ENCODE measurements at places on chromosomes 1 and 21.

- peak; percentile 20 for DNase-seq
Observed at GRCh38 chr1:177913762-177914540, 55.9 kb downstream of the SEC16B start.

DNA sequence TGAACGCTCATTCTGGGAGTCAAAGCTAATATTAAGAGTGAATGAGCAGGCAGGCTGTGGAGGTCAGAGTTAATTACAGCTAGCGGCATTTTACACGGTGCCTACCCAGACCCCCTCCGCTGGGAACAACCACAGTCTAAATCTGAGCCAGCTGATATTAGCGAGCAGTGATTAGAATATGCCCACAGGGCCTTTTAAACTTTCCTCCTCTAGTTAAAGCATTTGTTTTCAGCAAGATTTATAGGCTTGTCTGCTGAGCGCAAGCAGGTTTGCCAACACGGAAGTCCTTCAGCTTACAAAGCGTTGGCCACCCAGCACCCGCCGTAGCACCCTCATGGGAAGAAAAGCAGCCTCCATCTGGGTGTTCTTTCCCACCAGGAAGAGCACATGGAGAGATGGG is 72.1 kb downstream of the LMX1A start:
- no peak for DNase-seq

GRCh38 chr1:39787468-39787867 is 1.2 kb downstream of the BMP8B start:
- DNase-seq, result no peak

DNA sequence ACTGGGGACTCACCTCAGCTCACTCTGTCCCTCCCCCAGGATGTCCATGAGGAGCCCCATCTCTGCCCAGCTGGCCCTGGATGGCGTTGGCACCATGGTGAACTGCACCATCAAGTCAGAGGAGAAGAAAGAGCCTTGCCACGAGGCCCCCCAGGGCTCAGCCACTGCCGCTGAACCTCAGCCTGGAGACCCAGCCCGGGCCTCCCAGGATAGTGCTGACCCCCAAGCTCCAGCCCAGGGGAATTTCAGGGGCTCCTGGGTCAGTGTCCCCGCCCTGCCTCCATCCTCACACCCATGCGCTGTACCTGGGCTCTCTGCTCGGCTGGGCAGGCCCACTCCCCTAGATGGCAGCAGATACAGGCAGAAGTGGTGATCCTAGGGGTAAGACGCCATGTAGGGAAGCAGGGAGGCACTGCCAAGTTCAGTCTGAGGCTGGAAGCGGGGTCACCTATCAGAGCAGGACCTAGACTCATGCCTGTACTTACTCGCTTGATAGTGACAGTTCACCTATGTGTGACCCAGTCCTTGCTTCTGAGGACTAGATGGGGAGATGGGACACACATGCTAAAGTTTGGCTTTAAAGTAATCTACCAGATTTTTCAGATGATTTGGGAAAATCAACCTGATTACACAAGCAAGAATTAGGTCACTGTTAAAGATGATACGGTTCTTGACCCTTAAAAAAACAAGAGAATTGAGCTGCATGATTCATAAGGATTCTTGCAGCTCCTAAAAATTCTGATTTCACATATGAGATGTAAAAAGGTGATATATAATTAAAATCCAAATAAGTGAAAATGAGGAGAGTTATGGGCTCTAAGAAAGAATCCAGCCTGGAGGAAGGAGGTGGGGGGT is 38.7 kb downstream of the ETNK2 start:
- DNase-seq, result peak; percentile 5

- no peak for DNase-seq
Observed at GRCh38 chr1:2999571-2999970, 21.7 kb upstream of the ACTRT2 start.

GRCh38 chr1:116153692-116154031 is 42.5 kb downstream of the MAB21L3 start:
- no peak for DNase-seq

- no peak for DNase-seq
Observed at GRCh38 chr1:210731597-210731996, 402.4 kb downstream of the KCNH1 start.

- no peak for DNase-seq
Observed at GRCh38 chr1:41078616-41079015, 57.1 kb upstream of the SLFNL1 start.

DNA sequence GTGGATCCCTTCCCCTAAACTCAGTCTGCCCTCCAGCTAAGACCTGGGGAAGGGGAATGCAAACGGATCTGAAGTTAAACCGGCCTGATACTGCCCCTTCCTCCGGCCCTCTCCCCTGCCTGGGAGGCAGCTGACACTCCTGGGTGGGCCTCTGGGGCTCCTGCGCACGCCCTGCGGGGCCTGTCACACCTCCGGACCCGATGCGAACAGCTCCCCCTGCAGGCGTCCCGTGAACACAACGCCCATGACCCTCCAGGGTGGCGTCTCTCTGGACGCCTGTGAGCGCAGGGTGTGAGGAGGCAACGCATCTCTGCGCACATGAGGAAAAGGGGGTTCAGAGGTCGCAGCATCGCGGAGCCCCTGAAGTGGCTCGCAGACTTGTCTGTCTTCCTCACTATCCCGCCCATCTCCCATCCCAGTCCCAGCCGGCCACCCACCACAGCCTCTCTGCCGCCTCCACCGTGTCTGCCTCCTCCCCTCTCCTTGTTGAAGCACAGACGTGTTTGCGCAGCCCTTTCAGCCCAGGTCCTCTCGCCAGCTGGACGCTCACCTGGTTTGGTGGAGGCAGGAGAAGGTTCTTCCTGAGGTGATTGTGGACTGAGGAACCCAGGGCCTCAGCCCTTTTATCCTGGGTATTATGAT is 421 bp upstream of the LCE3A start:
- no peak for DNase-seq

DNA sequence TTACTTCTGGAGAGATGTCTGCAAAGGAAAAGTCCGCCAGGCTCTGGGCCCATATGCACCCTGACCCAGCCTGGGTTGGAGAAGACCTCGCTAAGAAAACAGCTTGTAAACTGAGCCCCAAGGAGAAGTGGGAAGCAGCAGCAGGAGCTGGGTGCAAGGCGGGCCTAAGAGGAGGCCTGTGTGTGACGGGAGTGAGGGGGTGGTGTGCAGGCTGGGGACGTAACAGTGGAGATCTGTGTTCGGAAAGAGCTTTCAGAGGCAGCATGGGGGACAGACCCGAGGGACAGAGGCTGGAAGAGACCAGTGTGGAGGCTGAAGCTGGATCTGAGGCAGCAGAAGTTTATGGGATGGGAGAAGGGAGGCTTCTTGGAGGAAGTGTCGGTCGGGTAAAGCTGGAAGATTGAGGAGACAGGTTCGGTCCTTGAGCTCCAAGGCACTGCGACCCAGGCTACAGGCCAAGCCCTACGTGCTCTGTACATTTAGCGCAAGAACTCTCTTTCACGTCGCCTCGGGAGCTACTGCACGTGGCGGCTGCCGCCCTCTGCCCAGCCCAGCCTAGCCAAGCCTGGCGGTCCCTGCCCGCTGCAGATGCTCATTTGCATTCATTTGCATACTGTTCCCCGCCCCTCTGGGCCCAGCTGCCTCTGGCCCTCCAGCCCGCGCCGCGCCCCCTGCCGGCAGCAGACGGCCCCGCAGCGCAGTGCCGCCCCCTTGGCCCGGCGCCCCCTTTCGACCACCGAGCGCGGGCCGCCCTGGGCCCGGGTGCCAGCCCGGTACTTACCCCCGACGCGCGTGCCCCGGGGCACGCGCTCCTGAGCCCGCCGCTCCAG is 6.3 kb downstream of the HPCA start:
- no peak for DNase-seq

- DNase-seq, result no peak
Observed at GRCh38 chr1:53324321-53324720, 3.5 kb downstream of the LRP8 start.

GRCh38 chr21:34675871-34676270 is 7.1 kb downstream of the CLIC6 start:
- DNase-seq, result no peak

- no peak for DNase-seq
Observed at GRCh38 chr1:215479567-215479966, 87.5 kb upstream of the KCTD3 start.

DNA sequence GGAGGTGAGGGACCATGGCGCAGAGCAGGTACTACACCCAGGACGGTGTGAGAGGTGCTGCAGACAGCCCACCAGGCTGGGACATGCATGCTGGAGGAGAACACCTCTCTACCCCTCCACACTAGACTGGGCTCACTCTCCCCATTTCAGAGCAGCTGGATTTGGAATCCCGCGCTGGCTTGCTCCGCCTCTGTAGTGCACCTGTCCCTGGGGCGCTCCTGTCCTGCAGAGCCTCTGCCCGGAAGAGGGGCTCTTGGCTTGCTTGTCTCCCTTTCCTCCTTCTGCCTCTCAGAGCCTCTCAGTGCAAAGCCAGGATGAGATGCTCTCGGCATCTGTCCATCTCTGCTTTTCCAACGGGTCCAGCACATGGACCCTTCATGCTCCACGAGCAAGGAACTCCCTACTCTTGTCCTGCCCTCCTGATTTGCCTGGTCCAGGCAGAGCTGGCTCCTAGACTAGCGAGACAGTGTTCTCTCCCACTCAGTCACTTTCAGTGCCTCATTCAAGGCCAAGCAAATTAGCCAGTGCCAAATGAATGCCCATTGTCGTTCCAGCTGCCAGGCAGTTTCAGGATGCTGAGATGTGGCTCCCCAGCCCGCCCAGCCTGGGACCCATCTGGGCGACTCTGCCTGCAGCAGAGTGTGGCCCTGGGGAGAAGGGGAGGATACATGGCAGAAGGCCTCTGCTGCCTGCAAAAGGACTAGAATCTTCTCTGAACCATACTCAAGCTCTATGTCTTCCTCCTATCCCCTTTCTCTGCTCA is 33.7 kb downstream of the CDCA8 start:
- no peak for DNase-seq

GRCh38 chr1:208303743-208304712 is 59.8 kb upstream of the PLXNA2 start:
- DNase-seq, result no peak

DNA sequence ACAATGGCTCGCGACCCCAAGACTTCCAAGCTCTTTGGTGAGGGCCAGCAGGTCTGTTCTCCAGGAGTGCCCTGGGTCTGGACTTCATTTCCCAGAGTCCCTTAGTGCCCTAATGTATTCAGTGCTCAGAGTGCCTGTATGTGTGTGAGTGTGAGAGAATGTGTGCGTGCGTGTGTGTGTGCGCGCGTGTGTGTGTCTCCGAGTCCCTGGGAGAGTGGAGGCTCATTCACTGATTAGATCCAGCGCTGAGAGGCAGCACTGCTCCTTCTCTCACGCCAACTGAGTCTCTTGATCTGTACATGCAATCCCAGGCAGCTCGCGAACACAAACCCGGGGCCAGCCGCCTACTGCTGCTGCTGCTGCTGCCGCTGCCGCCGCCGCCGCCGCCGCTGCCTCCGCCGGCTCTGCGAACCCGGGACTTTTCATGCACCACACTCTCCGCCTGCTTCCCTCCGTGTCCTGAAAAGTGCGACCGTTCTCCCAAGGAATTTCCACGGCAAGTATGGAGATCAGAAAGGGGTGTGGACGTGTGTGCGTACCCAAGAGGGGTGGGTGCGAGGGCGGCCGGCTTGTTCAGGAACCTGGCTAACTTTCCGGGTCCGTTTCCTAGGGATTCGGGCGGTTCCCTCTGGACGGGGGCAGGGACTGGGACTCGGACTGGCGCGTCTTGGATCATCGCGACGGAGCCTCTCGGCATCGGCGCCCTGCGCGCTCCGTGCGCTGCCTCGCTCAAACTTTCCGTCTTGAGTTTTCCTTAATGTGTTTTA is at the start of gene RNF220:
Gene RNF220 (plus strand): TSS at position 225 of the 767 bp plus-strand sequence.
- DNase-seq, result peak; percentile 30

DNA sequence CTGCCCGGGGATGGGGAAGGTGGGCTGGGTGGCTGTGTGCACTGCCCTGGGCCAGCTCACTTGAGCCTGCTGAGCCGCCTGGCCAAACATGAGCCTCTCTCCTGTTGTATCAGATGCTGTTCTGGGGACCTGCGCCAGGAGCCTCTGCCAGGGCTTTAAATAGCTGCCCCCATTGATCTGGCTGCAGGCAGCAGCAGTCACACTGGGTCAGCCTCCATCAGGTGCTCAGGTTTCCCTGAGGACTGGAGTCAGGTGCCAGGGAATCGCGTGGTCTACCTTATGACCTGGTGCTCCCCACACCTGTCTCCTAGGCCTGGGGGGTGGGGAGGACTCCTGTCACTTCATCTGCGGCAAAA is 700 bp upstream of the CCDC28B start:
- DNase-seq, result no peak

DNA sequence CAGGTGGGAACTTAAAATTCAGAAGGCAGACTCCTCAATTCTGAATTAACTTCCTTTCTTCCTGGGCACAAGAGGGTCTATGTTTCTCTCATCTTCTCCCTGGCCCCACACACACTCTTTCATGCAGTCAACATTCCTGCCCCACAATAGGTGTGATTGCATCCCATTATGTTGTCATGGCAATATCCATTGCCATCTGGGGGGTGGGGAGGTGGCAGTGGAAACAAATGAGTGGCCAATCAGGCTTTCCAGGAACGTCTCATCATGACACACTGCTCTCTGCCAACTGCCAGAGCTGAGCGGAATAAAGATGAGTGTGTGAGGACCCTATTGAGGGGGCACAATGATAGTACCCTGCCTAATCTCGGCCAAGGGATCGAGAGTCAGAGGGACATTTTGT is 80.4 kb downstream of the KCND3 start:
- no peak for DNase-seq

GRCh38 chr1:169263059-169263458 is 104.5 kb downstream of the NME7 start:
- no peak for DNase-seq

DNA sequence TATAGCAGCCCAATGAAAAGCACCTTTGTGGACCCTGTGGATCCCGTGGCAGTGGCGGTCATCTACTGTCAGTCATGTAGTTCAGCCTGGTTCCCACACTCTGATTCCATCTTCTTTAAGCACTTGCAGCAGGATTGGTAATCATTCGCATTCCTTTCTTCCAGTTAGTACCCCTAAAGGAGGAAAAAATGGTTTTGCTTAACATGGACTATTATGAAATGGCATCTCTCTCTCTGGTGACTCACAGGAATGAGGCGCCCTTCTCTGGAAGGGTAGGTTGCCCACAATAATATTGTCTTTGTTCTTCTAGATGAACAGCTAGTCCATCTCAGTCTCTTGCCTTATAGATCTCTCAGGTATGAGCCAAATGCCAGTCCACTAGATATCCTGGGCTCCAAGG is 127.9 kb upstream of the MROH9 start:
- DNase-seq, result no peak

GRCh38 chr1:3114846-3115245 is 45.8 kb downstream of the PRDM16 start:
- no peak for DNase-seq

DNA sequence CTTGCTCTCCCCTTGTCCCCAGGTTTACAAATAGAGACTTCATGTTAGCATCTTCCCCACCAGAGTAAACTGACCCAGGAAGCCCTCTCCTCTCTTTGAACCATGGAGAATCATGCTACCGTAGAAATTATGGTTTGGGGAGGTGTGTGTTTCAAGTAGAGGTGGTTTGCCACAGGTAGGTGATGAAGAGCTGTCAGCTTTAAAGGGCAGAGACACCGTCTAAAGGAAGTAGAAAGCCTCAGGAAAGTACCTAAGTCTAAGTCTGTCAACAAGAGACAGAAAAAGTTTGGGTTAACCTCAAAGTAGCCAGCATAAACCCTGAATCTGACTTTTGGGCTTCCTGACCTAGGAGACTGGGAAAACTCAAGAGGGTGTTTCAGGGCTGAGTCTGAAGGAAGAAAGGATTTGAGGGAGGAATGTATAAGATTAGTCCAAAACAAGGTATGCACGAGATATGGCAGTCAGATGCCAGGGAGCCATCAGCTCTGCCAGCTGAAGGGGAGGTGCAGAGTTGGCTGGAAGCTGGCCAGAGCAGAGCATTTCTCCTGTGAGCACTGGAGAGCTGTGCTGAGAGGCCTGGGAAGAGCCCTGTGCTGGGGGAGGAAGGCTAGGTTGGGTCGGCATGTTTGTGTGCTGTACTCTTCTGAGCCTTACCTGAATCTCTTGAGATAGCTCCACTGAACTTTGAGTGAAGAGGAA is 14.3 kb downstream of the ADAMTSL4 start:
- no peak for DNase-seq
